ENCODE measurements at places on chromosomes 5 and 9.

DNA sequence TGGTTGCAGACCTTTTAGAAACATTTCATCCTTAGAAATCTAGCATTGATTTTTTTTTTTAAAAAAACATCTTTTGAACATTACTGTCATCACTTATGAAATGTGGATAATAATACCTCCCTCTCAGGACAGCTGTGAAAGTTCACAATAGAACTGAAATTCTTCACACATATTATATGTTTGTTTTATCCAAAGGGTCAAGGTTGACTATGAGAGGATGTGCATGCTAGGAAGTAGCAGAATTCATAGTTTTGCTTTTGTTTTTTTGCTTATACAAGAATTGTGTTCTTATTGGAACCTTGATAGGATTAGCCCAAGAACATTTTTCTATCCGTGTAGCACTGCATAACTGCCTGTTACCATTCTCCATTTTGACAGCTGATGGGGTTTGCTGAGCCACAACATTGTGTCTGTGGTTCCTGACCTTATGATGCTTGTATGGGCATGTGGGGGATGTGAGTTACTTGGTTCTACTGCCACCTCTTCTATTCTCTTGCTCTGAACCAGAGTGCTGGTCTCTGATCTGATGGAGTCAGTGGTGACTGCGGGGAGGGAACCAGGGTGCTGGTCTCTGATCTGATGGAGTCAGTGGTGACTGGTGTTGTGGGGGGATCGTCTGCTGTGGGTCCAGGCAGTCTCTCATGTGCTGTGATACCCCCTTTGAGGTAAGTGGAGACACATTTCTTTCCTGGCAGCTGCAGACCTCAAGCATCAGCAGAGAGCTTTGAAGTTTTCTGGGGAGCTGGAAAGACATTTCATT, 27.1 kb upstream of the ACTBL2 start:
- DNase-seq = no peak

DNA sequence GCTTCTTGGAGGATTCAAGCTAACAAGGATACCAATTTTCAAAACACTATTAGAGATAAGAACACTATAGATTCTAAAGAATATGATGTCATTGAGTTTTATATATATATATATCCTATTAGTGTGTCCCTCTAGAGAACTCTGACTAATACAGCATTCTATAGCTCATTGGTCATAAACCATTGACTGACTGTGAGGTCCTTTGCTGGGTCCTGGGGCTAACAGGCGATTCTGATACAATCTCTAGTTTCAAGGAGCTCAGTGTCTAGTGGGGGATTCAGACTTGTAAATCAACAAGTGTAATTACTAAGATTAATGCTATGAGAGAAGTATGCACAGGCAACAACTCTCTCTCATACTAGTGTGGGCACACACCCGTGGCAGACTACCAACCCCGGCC, 234.5 kb downstream of the DENND1A start:
- DNase-seq = no peak

DNA sequence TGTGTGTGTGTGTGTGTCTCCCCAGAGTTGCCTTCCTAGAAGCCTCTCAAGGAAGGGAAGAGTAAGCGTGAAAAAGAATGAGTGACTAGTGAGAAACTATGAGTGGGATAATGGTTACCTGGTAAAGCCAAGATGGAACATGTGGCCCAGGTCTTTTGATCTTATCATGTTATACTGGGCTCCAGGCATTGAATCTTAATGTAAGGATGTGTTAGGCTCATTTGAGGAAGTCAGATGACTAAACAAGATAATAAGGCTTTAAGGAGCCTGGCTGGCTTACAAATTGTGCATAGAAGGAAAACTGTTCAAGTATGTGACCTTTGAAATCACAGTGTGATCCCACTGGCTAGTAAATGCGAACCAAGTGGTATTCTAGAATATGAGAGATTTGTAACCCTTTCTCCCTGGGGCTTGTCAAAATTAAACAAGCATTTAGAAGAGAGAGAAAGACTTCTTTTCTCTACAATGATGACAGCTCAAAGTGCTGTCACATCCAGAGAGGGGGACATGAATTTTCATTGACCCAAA, 29.9 kb upstream of the HMHB1 start:
- no peak for DNase-seq

DNA sequence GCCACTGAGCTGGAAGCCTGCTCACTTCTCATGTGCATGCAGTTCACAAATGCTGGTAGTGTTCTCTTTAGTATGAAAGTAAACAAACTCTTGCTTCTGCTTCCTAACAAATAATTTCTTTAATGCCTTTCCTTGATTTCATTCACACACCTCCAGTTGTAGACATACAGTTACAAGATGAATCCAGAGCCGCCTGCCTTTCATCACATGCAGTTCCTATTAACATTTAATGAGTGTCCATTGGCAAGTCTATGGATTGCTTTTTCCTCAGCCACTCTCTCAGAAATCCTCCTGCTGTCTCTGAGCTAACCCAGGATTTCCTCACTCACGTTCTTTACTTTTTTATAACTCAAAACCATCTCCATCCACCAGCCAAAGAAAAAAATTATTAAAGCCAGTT, 408.6 kb downstream of the BNC2 start:
- no peak for DNase-seq

DNA sequence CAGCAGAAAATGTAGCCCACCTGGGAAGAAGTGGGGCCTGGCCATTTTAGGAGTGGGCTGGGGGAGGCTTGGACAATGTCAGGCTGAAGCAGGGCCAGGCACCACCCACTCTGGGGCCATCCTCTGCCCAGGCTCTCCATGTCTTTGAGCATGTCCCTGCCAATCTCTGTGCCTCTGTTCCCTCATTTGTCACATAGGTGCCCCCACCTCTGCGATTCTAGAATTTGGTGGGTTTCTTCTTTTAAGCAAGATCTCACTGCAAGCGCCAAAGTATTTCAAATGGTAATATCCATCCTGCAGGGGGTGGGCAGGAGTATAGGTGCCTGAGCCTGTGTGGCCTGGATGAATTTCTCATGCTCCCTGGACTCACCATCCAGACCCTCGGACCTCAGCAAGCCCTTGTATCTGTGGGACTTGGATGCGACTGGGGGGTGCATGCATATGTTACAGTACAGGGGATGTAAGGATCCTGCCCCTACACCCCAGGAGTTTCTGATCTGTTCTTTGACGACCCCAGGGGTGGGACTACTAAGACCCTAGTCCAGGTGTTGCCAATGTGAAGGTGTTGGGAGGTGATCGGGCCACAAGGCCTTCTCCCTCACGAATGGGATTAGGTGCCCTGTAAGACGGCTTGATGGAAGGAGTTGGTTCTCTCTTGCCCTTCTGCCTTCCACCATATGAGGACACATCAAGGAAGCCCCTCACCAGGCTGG, 4.3 kb downstream of the CD74 start:
- no peak for DNase-seq

DNA sequence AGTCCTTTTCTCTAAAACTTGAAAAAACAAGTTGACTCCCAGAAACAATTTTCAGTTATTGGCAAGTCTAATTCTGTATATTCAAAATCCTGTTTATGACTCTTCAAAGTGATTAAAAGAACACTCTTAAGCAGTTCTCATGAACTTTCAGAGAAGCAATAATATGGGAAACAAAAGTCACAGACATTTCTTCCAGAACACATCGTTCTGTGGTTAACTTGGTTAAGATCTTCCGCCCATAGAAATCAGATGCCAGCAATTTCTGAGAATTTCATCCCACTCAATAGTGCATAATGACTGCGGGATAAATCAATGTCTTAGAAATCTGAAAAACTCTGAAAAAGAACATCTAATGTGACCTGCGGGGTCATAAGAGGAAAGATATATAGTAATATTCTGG, 300.5 kb downstream of the COX7C start:
- no peak for DNase-seq

DNA sequence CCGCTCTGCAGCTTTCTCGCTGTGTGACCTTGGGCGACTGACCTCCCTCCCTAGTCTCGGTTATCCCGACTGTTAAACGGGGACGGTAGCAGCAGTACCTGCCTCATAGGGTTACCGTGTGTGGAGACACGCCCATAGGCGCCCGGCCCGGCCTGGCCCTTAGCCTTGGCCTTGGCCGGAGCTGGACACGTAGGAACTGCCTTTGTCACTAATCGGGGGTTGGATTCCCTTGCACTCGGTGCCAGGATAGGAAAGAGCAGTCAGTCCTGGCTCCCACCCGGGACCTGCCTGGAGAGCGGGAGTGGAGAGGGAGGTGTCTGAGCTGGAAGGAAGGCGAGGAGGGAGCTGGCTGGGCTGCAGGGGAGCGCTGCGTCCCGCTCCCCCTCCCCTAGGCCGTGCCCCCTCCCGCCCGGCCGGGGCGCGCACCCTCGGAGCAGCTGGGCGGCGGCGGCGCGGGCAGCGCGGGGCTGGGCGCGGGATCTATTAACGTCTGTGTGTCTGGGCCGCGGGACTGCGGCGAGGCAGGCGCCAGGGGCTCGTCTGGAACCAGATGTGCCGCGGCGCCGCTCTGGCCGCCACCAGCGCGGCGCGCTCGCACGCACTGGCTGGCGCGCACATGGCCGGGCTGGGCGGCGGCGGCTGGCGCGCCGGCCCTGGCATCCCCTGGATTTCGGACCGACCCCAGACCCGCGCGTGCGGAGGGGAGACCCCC, 31.7 kb downstream of the PRRX2 start:
- DNase-seq = no peak

DNA sequence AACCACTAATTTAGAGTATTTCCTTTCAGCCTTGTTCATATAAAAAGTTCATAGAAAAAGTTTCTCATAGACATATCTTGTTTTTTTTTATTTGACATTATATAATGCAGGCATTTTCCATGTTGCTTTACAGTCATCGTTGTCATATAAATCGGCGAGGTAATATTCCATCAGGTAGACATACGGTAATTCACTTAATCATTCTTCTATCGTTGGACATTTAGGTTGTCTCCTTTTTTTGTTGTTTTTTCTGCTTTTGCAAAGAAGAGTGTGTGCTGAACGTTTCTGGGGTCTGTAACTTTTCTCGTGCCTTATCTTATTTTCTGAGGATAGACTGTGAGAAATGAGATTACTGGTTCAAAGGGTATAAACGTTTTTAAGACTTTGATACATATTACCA, 283.6 kb downstream of the ARHGAP26 start:
- DNase-seq = no peak

- no peak for DNase-seq
Measured at GRCh38 chr5:171715551-171715950, 70.1 kb upstream of the SMIM23 start.

DNA sequence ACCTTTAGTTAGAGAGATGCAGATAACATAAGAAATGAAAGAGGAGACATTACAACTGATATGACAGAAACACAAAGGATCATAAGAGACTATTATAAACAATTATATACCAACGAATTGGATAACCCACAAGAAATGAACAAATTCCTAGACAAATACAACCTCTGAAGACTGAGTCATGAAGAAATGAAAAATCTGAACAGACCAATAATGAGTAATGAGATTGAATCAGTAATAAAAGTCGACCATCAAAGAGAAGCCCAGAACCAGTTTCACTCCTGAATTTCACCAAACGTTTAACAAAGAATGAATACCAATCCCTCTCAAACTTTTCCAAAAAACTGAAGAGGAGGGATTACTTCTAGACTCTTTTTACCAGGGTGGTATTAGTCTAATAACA, 50.5 kb upstream of the PCAT7 start:
- no peak for DNase-seq

All from GM12891 (cell line).